ENCODE measurements at places on chromosomes 3 and 15.

- DNase-seq, result no peak
Measured at GRCh38 chr3:45092132-45093031, 53.8 kb downstream of the CDCP1 start.

DNA sequence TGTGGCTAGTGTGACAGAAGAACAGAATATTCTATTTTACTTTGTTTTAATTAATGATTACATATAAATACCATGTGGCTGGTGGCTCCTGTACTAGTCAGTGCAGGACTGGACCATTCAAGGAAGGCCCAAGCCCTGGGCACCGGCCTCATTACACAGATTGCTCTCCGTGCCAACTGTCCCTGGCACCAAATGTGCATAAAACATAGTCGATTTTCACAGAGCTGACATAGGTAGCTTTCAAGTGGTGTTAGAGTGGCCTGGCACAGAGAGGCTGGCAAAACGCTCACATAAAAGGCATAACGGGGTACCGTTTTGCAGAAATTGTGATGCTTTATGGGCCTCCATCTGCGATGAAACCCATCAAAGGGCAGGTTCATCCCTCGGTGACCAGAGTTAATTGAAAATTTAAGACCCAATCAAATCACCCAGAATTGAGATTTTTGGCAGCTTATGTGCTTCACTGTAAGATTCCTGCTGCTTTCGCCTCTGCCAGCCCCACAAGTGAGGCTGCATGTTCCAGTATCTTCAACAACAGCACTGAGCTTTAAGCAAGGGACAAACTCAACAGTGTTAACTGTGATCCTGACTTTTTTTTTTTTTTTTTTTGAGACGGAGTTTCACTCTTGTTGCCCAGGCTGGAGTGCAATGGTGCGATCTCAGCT, 25.9 kb downstream of the RFTN1 start:
- DNase-seq, result no peak

DNA sequence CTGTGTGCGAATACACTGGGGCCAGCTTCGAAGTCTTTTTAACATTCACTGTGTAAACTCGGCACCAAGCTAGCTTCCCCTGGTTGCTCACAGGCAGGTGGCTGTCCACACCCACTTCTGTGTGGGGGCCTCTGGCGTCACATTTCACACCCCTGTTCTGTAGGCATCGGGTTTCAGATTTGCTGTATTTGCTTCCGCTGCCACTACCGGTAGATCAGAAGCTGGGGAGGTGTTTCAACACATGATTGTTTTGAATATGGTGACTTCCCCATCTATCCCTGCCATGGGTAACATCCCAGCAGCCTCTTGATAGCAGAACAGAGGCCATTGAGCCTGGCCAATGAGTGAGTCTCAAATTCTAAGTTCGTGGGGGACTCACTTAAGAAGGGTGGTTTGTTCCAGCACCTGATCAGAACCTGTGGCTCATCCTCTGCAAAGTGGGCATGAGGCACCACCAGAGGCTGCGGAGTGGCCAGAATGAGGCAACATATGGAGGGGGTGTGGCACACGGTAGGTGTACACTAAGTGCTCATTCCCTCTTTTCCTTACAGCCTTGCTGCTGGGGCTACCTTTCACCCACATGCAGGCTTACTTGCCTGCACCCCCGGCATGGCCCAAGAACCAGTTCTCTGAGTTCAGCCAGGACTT, 61.5 kb downstream of the IQSEC1 start:
- DNase-seq, result peak; percentile 60

DNA sequence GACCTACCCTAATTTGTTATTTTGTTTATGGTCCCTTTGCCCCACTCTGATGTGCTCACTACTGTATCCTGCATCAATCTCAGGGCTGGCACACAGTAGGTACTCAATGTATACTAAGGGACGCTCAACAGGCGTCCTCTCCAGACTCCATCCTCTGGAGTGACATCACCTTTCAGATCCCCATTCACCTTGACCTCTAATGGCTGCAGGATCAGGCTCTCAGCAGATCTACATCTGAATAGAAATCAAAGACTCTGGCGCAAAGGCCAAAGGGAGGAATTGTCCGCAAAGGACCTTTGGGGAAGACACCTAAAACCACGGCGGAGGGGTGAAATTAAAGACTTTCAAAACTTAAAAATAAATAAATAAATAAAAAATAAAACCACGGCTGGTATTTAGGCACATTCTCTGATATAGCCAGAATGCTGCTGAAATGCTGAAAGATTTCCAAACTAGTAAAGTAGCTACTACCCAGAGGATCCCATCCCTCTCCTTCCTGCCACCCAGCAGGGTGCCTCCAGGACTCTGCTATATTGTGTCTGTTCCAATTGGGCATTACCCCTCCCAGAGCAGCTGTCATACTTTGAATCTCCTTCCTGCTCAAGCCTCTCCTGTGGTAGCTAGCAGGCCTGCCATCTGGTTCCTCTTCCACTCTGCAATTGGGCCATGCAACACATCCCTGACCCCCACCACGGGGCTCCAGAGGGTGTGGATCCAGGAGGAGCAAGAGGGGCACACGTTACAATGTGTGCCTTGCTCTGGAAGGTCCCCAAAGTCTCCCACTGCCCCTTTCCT, 6.1 kb downstream of the SHF start:
- no peak for DNase-seq

- no peak for DNase-seq
Measured at GRCh38 chr3:101253396-101253795, 67.0 kb downstream of the IMPG2 start.

- DNase-seq, result peak; percentile 54
Measured at GRCh38 chr15:39629371-39629770, 48.5 kb downstream of the THBS1 start.

- no peak for DNase-seq
Measured at GRCh38 chr15:91698241-91698640, 155.3 kb upstream of the SLCO3A1 start.

- DNase-seq, result no peak
Measured at GRCh38 chr15:58952751-58953150, 19.3 kb upstream of the SLTM start.

GRCh38 chr3:97975466-97975865, 3.2 kb upstream of the RIOX2 start:
- DNase-seq, result no peak

- no peak for DNase-seq
Measured at GRCh38 chr3:101976473-101976872, 127.2 kb downstream of the NFKBIZ start.

- no peak for DNase-seq
Measured at GRCh38 chr3:22947851-22948250, 255.3 kb upstream of the UBE2E2 start.

- no peak for DNase-seq
Measured at GRCh38 chr15:31338879-31339557, 12.4 kb downstream of the KLF13 start.

- DNase-seq, result no peak
Measured at GRCh38 chr3:89474333-89475130, 367.1 kb downstream of the EPHA3 start.

DNA sequence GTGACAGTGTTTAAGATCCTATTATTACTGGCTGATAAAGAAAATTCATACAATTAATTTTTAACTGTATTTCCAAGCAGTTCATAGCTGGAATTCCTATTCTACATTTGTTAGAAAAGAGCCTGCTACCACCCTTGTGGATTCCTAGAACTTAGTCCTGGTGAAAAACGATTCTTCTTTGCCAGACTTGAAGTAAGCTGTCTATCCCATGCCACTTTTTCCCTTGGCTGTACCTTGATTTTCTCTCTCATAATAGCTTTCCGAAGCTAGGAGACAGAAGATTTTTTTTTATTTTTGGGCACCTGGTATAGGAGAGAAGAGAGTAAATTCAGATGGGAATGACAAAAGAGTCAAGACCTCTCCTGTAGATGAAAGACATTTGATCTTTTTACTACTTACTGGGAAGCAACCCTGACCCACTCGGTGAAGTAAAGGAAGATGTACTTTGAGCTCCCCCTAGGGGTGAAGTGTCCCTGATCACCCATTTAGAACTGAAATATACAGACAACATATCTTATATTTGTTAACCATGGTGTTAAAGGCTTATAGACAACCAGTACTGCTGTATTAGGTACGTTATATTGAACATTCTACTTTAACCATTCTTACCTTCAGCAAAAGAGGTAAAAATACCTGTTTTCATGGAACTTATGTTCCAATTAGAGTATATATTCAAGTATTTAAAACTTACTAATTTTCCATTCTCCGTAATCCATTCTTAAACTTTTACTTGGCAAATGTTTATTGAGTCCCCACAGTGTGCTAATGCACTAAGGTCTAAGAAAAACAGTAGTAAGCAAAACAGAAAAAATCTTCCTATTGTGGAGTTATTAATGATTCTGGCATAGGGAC, 36.2 kb upstream of the C3orf38 start:
- peak; percentile 10 for DNase-seq

DNA sequence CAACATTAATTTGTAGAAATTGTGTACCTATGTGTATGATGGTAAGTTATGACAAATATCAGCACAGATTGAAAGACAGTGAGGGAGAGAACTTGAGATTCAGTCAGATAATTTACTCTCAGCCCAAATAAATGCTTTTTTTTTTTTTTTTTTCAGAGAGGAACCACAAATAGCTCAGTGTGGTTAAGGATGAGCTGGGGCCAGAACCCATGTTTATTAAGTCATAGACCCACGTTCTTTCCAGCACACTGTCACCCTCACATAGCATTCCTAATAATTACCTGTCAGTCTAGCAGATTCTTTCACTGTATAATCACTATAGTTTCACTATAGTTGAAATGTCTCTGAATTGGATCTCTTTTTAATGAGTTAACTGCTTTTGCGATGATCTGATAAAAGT, 246.1 kb downstream of the ZIC1 start:
- DNase-seq, result no peak

DNA sequence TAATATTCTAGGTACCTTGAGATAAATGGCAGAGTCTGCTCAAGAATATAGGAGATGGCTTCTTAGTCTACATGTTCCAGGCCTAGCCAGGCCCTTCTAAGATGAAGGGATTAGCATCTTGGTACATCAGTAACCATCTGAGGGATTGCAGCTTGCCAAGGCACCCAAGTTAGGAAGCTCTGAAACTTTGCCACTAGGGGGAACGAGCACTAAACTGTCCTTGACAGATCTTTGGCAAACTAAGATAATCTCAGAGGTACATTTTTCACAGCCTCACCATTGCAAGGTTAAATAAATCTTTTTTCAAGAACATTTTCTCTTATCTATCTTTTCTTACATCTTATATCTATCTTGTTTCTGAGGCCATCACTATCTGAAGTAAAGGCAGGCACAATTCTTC, 351.2 kb downstream of the RAP2B start:
- DNase-seq, result no peak

DNA sequence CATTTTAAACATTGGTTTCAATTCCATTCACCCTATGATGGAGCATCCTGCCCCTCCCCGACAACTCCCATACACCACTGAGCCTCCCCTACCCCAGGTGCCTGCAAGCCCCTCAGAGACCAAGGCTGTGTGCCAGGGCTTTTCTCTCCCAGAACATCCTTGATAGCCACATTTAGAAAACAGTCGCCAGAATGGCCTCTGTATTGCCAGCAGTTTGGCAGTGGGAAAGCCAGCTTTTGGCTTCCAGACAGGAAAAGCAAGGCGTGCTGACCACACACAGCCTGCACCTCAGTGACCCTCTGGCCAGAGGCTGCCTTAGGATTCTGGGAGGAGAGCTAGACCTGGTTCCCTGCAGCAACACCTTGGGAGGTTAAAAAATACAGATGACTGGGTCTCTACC, 18.2 kb upstream of the HRH1 start:
- no peak for DNase-seq

- no peak for DNase-seq
Measured at GRCh38 chr3:133578548-133579191, 5.2 kb downstream of the CDV3 start.

DNA sequence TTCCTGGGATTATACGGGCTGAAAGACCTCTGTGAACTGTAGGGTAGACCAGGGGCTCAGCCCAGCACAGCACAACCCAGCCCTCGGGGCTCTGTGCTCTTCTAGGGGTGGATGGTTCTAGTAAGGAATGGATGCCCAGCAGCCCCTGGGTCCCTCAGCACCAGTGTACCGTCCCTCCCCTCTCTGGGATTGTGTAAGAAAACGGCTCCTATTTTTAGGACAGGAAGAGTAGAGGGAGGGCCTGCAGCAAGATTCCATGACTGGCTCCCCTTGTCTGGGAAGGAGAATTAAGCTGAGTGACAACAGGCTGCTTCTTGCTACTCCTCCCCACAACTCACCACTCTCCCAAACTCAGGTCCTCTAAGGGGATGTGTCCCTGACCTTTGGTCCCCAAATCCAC, 270.8 kb upstream of the TOPAZ1 start:
- DNase-seq, result no peak

DNA sequence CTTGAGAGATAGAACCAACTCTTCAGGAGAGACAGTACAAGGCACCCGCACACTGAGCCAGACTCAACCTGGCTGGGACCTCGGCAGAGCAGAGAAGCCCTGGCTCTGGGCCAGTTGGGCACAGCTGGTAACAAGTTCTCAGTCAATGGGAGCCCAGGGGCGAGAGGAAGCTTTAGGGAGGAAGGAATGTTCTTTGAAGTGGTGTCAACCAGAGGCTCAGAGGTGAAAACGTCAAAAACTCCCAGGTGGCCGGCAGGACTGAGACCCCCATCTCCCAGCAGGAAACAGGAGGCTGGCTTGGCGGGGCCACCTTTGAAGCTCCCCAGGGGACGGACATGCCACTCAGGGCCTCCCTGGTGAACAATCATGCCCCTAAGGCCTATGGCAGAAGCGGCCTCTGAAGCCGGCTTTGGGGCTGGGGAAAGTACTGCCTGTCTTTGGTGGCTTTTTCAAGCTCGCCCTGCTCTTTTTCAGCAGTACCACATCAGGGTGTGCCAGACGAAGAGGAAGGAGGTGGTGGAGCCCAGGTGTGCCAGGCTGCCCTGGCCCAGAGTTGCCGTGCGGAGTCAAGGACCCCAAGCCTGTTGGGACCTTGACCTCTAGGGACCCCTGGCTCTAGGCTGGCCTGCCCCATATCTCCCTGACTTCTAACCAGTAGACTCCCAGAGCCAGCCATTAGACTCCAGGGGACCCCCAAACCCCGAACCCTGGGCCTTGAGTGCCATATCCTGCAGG, 16.7 kb upstream of the TBC1D21 start:
- no peak for DNase-seq

DNA sequence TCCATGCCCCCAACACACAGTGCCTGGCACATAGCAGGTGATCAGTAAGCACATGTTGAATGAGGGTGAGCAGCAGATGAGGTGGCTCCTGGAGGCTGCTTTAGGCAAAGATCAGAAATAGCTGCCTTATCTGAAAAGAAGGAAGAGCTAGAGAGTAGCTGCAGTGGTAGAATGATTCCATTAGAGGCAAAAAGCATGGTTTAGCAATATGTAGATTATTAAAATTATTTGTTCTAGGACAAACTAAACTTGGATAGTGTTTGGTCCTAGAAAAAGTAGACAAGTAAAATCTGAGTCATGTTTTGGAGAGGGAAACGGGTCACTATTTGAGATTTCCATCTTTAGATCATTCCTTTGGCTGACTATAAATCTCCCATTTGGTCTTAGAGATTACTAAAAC, 32.1 kb downstream of the KIF7 start:
- DNase-seq, result no peak

All from stimulated activated CD4-positive, alpha-beta T cell treated with anti-CD3 and anti-CD28 coated beads, TNF-alpha, amount 100 ng/mL, for 1 hour (primary cell).